Cortex of kidney (tissue), 1 donor: ENCODE measurements at places on chromosomes 4 and X.

- DNase-seq: no peak
These were observed 60.9 kb downstream of the CLOCK start for GRCh38 chr4:55485821-55486220.

DNA sequence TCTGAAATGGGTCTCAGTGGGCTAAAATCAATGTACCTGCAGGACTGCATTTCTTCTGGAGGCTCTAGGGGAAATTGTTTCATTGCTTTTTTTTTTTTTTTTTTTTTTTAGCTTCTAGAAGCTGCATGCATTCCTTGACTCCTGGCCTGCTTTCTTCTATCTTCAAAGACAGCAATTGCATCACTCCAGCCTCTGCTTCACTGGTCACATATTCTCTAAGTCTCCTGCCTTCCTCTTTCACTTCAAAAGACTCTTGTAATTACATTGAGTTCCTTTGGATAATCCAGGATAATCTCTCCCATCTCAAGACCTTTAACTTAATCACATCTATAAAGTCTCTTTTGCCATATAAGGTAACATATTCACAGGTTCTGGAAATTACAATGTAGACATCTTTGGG is 11.3 kb upstream of the PCYT1B start:
- no peak for DNase-seq

- DNase-seq: no peak
These were observed 84.3 kb downstream of the CNGA2 start for GRCh38 chrX:151818828-151819227.

GRCh38 chrX:127038065-127038464 is 218.5 kb downstream of the PRR32 start:
- no peak for DNase-seq

DNA sequence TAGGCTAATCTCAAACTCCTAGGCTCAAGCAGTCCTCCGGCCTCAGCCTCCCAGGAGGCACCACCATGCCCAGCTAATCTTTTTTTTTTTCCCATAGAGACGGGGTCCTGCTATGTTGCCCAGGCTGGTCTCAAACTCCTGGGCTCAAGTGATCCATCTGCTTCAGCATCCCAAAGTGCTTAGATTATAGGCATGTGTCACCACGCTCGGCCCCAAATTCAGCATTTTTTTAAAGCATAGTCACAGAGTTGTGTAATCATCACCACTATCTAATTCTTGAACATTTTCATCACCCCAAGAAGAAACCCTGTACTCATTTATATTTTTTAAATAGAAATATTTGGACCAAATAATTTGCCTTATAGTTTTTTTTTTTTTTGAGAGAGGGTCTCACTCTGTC is 10.3 kb downstream of the CENPI start:
- no peak for DNase-seq

- DNase-seq: no peak
These were observed 140.9 kb upstream of the LCORL start for GRCh38 chr4:18162453-18162852.

- no peak for DNase-seq
These were observed 3.8 kb downstream of the DOK7 start for GRCh38 chr4:3466691-3467600.

DNA sequence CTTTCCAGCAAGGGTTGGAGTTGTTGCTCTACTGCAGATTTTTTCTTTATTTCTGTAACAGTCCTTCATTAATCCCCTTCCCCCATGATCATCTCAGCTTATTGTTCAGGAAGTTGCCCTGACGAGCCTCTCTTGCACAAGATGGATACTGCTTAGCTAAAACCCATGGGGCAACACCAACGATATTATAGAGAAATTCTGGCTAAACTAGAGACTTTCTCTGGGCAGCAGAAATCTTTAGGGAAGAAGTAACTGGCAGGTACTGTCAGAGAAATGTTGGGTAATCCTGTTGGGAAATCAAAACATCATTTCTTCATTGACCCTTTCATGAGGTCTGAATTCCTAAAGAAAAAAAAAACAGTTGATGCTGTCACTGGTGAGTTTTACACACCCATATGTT is 921.3 kb downstream of the NLGN4X start:
- no peak for DNase-seq

GRCh38 chr4:90181644-90182043 is 54.5 kb downstream of the CCSER1 start:
- DNase-seq: no peak

DNA sequence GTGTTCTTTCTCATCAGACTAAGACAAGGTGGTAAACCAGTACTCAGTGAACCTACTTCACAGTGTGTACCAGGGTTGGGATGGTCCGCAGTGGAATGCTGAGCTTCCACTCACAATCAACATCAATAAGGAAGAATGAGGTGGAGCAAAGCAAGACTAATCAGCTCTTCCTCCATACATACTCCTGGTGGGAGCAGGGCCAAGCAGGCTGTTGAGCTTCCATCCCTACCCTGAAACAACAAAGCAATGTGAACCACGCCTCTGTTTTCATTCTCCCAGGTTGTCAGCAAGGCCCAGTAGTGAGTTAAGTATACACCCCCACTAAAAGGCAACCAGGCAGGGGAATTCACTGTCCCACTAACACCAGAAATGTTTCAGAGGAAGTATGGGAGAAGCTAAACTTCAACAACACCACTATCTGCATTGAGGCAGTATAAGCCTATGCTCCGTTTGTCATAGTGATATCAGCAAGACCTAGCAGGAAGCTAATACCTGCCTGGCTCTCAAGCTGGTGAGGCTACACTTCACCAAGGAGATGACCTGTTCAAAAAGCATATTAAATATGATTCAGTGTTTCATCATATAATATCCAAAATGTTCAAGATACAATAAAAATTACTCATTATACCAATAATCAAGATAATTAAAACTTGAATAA is 109.5 kb downstream of the DDX60 start:
- DNase-seq: no peak

GRCh38 chrX:38356401-38356800 is 4.0 kb downstream of the OTC start:
- DNase-seq: no peak

DNA sequence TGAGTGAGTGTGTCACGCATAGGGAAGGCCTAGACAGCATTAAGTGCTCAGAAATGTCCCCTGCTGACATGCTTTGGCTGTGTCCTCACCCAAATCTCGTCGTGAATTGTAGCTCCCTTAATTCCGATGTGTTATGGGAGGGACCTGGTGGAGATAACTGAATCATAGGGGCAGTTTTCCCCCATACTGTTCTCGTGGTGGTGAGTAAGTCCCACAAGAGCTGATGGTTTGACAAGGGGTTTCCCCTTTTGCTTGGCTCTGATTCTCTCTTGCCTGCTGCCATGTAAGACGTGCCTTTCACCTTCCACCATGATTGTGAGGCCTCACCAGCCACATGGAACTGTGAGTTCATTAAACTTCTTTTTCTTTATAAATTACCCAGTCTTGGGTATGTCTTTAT is 78.0 kb downstream of the NSUN7 start:
- no peak for DNase-seq

DNA sequence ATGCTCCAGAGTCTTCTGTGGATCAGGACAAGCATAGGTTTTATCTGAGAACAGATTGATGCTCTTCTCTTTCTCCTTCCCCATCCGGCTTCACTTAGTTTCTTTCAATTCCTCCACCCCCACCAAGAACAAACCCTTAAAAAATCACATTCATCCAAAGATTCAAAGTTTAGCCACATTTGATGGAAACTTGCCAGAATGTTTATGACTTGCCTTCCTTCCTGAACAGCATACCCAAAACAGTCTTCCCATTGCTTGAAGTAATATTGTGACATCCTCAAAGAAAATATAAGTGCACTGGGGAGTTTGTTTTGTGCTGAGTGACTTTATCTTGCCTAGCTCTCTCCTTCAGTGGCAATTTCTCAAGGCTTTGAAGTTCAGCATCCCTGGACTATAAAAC is 83.0 kb downstream of the MAGEB17 start:
- DNase-seq: no peak

GRCh38 chr4:40991908-40992307 is 222.4 kb downstream of the APBB2 start:
- DNase-seq: no peak

GRCh38 chr4:170729897-170730296 is 640.1 kb upstream of the AADAT start:
- DNase-seq: no peak

DNA sequence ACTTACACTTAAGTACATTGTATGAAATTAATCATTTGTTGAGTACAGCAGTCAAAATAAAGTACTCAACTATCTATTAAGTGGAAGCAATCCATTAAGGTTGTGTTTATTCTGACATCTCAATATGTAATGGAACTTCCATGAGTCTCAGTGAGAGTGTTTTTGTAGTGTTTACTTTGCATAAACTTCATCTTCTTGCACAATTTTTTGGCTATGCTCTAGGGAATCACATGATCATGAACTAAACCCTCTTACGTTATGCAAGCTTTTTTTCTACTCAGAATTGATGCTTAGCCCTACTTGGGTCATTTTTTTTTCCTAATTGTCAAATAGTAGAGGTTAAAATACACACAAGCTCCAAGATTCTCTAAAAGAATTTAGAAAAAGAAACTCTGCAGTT is 21.1 kb upstream of the PIGA start:
- no peak for DNase-seq

- DNase-seq: no peak
These were observed 56.6 kb downstream of the TMEM131L start for GRCh38 chr4:153522802-153523094.

DNA sequence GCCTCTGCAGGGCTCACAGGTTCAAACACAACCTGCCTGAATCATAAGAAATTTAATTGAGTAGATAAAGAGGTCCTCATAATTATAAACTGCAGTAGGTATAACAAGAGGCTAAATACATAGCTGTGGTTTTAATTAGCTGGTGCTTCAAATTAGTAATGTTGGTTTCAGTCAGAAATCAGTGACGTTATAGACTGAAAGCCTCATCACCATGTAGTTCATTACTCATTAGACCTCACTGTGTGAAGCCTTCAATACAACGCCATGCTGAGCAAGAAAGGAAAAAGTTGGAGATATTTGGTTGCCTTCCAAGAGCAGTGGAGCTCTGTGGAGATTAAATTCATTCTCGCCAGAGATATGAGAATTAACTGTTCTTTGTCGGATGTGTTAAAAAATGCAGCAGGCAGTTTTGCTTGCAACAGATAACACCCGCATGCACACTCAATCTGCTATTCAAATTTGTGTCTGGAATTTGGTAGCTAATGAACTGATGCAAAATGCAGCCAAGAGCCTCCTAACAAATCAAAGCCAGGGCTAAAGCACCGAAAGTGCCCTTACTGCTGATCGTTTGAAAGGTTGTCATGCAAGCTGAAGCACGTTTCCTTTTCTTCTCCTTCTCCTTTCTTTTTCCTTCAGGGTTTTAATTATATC is 148.9 kb downstream of the AFF2 start:
- no peak for DNase-seq

- no peak for DNase-seq
These were observed 35.7 kb upstream of the PDE5A start for GRCh38 chr4:119664168-119664907.

DNA sequence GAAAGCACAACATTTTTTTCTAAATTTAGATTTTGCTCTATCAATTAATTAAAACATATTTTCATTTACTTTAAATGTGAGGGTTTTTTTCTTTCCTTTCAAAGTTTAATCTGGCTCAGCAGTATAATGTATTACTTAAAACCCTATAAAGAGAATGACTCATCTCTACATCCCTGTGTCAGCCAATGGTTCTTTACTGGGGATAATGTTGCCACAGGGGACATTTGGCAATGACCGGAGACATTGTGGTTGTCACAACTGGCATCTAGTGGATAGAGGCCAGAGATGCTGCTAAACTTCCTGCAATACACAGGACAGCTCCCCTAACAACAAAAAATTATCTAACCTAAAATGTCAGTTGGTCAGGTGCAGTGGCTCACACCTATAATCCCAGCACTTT is 53.8 kb downstream of the SYNPO2 start:
- no peak for DNase-seq

DNA sequence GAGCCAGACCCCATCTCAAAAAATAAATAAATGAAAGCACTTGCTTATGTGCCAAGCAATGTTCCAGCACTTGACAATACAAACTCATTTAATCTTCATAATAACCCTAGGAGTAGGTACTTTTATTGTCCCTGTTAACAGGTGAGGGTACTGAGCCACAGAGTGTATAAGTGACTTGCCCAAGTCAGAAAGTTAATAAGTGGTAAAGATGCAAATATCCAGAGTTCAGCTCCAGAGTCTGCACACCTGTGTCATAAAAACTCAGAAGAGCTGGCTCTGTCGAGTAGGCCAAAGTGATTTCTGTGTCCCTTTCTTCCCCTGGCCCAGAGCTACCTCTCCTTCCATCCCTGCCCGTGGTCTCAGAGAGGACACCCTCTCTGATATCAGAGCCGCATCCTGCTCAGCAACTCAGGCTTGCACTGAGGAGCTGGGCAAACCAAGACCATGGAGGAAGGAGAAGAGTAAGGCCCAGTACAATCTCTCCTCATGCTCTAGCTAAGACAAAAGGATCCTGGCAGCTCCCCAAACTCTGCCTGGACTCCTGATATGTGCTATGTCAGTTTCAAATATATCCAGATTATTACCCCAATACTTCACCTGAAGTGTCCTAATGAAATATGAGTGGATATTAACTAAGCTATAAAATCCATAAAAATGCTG is 136.3 kb downstream of the HS6ST2 start:
- no peak for DNase-seq

DNA sequence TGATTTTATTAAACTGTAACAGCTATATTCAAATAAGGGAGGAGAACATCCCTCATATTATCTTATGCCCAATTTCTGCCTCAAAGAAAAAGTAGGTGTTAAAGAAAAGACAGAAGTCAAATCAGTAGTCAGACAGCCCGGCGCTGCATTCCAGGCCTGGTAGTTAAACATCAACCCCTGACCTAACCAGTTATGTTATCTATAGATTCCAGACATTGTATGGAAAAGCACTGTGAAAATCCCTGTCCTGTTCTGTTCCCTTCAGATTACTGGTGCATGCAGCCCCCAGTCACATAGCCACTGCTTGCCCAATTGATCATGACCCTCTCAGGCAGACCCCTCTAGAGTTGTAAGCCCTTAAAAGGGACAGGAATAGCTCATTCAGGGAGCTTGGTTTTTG is 269.9 kb upstream of the GALNT7 start:
- no peak for DNase-seq

DNA sequence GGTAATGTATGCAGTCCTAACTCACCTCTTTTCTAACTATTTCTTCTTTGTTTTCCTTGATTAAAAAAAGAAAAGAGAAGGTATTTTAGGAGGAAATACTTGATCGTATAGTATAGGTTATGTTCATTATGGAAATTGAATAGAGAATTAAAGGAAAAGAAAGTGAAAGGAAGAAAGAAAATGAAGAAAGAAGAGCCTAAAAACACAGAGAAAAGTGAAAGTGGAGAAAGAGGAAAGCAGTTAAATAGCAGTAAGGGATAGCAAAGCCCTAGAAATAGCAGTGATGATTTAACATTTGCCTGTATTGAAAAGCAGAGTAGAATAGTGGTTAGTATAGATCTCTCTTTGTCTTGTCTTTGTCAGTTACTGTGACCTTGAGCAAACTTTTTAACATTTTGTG is 37.0 kb downstream of the MRPL1 start:
- DNase-seq: no peak

- DNase-seq: no peak
These were observed 116.0 kb downstream of the CPEB2 start for GRCh38 chr4:15118292-15118691.

- no peak for DNase-seq
These were observed 67.4 kb downstream of the RASGEF1B start for GRCh38 chr4:81404294-81404693.

GRCh38 chrX:31580726-31581125 is 508.9 kb upstream of the FTHL17 start:
- no peak for DNase-seq
